ENCODE measurements at places on chromosomes 5 and 9. TPM values are rescaled to one million over a fixed set of nuclear protein-coding genes. Genes with fewer than 3 reads are reported as not detected.

Gene SLC4A9
- 0.25 TPM for total RNA-seq

DNA sequence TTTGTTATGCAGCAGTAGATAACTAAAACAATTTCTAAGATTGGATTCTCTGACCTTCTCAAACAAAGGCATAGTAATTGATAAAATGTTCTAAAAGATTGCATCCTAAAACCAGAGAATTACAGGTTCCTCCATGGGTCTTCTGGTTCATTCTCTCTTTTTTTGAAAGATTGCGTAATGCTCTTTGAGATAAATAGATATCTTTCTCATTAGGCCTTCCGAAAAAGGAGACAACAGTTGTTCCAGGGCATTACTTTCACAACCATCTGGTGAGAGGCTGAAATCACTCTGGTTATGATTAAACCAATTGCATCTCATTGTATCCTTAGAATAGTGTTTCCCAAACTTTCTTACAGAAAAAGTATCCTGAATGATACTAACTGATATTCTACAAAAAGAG, 174.7 kb upstream of the NREP start:
- no peak for DNase-seq

DNA sequence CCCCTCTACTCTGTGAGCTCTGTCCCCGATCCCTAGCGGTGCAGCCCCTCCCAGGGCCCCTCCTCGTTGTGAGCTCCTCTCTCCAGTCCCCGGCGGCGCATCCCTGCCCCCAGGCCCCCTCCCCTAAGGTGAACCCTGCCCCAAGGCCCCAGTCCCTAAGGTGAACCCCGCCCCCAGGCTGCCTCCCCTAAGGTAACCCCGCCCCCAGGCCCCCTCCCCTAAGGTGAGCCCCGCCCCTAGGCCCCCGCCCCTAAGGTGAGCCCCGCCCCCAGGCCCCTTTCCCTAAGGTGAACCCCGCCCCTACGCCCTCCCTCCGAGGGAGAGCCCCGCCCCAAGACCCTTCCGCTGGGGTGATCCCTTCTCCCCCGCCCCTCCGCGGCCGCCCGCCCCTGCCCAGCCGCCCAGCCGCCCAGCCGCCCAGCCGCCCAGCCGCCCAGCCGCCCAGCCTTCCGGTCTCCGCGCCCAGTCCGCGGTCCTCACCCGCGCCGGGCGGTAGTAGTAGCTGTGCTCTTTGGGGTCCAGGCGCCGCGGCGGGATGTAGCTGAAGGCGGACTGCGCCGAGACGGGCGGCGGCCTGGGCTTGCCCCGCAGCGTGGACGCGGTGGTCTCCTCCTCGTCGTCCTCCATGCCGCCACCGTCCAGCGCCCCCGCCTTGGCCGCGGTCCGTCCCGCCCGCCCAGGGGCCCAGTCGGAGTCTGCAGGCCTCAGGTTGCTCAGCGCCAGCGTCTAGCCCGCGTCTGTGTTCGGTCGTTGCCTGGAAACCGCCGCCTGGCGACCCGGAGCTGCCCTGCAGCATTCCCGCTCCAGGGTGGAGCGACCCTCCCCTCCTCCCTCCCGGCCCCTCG, at the start of gene CFAP90:
Gene CFAP90 (minus strand): TSS at position 739 of the 845 bp plus-strand sequence. CDS start 112 bp downstream, at position 627.
- DNase-seq: no peak

DNA sequence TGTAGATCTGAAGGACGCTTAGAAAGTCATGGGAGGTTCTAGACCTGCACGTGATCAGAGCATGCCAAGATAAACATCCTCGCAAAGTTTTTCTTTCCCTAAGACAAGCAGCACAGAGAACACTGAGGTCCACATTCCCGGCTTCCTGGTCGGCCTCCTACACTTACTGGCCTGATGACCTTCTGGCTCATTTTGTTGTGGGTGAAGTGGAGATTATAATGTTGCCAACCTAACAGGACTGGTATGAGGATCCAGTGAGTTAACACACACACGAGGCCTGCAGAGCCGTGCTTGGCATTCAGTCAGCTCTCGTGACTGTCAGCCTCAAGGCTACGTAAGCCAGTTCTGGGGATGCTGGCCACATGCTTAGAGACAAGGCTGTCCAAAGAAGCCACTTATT, 186.0 kb downstream of the TENT4A start:
- DNase-seq: no peak

Gene GPR21
- not detected for total RNA-seq

GRCh38 chr5:43006424-43007202, 33.5 kb downstream of the ANXA2R start:
- DNase-seq: no peak

DNA sequence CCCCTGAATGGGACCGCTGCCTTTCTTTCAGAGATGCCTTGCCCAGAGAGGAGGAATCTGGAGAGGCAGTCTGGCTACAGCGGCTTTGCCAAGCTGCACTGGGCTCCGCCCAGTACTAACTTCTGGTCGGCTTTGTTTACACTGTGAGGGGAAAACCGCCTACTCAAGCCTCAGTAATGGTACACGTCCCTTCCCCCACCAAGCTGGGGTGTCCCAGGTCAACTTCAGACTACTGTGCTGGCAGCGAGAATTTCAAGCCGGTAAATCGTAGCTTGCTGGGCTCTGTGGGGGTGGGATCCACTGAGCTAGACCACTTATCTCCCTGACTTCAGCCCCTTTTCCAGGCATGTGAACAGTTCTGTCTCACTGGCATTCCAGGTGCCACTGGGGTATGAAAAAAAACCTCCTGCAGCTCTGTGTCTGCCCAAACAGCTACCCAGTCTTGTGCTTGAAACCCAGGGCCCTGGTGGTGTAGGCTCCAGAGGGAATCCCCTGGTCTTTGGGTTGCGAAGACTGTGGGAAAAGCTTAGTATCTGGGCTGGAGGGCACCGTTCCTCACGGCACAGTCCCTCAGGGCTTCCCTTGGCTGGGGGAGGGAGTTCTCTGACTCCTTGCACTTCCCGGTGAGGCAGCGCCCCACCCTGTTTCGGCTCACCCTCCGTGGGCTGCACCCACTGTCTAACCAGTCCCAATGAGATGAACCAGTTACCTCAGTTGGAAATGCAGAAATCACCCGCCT, 171.2 kb downstream of the CWC27 start:
- no peak for DNase-seq

Gene OBP2A
- total RNA-seq: not detected

Gene TRUB2
- total RNA-seq: 11.3 TPM

Gene GLDC
- total RNA-seq: 0.49 TPM

DNA sequence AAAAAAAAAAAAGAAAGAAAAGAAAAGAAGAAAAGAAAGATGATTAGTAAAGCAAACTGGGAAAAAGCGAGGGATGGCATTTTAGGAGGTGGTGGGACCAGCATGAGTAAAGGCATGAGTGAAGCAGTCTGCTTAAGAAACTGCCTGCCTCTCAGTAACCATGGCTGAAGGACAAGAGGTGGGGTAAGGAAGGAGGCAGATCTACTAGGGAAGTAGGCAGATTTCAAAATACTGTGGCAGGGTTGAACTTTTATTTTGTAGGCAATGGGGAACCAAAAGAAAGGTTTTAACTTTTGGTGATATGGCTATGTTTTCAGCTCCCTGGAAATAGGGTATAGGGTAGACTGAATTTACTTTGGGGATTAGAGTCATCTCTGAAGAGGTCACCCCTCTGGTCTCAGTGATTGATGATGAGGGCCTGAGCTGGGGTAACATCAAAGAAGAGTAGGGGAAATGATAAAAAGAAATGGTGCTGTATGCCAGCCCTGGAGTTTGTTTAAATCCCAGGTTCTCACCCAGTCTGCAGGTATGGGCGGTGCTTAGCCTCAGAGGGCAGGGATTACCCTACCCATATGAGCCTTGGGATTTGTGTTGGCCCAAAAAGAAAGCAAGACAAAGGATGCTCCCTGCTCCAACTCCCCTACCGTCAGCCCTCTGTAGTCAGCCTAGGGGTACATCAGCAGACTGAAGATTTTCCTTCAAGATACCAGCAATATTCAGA, 316.2 kb downstream of the CWC27 start:
- no peak for DNase-seq

DNA sequence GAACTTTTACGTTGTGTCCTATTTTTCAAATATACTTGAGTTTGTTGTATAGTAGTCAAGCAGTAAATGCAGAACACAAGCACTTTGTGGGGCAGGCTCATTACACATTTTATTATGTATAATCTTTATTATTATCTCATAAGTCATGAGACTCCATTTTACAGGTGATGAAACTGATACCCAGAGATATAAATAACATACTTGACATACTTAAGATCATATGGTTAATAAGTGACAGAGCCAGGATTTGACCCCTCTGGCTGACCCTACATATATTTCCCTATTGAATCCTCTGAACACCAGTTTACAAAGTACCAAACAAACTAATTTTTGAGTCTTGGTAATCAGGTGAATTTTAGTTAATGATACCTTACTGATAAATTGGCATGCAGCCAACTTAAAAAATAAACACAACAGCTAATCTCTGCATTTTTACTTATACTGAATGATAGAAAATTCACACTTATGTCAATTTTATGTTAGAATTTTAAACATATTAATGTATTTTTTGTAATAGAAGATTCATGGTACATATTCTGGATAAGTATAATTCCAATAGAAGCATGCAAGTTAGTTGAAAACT, 305.0 kb upstream of the MEF2C start:
- no peak for DNase-seq

GRCh38 chr9:102434545-102434944, 560.6 kb upstream of the CYLC2 start:
- DNase-seq: no peak

- DNase-seq: no peak
These were observed 1111.8 kb downstream of the TAF11L14 start for GRCh38 chr5:18745988-18746615.

GRCh38 chr5:142783601-142784341, 13.6 kb downstream of the ARHGAP26 start:
- DNase-seq: no peak

GRCh38 chr9:126113756-126114408, 212.7 kb upstream of the MVB12B start:
- no peak for DNase-seq

DNA sequence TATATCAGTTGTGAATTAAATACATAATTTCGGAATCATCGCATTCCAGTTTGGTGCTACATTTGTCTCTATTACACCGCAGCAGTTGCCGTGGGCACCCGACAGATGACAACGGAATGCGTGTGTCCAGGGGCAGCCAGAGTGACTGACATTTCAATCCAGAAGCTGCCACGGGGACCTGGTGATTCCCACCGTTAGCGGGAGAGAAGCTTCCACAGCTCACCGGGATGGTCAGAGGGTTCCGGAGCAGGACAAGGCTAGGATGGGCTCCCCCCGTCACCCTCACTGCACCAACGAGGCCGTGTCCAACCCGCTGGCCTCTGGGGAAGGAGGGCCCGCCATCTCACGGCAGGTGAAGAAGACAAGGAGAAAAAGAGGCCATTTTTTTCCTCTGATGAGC, 86.8 kb downstream of the GTF3C4 start:
- DNase-seq: no peak

Gene RALGPS1
- total RNA-seq: 15.2 TPM

DNA sequence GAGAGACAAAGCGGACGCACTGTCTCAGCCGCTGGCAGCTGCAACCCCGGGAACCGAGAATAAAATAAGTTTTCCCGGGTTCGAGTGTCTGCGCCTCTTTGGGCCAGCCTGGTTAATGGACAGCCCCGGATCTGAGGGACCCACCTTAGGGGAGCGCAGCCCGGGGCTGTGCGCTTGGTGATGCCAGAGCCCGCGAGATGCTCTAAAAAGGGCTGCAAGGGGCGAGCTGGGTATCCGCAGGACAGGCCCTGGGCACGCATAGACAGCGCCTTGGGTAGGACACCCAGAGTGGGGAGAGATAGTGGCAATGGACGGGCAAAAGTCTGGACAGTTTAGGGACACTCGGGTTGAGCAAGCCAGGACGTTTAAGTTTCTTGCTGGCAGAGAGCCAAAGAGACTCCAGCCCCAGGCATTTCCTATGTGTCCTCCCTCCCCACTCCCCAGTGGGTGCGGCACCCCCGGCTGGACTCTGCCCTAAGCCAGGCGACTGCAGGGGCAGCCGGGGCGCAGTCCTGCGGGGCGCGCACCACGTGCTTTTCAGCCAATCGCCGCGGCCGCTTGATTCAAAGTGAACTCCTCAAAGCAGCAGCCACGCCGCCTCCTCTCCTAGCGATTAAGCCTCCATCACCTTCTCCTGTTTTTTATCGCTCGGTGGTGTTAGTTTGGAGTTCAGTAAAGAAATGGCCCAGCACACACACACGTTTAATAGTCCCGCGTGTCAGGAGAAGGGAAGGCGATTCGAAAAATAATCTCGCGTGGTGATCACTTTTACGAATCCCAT, 616 bp upstream of the ENC1 start:
- DNase-seq: no peak

Gene IL5
- total RNA-seq: not detected

DNA sequence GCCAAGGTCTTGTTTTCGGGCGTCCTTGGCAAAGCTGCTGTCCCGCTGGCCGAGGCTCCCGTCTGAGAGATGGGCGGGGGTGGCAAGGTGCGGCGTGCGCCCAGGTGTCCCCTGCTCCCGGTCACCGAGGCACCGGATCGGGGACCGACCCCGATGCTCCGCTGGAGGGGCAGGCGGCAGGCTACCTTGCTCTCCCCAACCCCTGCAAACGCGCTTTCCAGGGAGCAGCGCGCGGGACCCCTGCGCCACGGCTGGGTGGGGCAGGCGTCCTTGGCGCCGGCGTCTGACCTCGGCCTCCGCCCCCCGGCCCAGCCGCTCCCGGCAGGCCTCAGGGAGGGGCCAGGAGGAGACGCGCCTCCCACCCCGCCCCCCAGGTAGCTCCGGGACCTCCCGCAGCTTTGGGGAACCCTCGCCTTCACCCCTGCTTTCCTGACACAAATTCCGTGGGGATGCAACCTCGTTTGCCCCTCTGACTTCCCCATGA, 551 bp downstream of the N4BP3 start:
- no peak for DNase-seq

DNA sequence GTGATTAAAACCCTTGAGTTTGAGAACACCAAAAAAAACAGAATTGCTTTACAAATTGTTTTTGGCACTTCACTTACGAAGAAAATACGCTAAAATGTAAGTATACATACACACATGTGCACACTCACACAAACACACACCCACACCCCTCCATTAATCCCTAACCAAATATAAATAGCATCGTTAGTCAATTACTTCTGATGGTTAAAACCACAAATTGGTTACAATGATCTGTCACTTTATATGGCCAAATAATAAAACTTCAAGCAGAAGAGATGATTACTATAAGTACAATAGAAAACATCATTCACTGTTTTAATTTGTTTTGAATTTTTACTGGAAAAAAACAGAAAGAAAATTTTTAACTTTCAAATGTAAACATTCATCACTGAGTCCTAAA, 103.5 kb downstream of the NFIB start:
- no peak for DNase-seq

- no peak for DNase-seq
These were observed 253.1 kb downstream of the PDE4D start for GRCh38 chr5:59640411-59640810.

GRCh38 chr5:12245429-12245828, 341.2 kb upstream of the CTNND2 start:
- DNase-seq: no peak

All from vagina (tissue), 2 donors.